ENCODE measurements at places on chromosomes 12 and 14. TPM values are rescaled to one million over a fixed set of nuclear protein-coding genes. Genes with fewer than 3 reads are reported as not detected.

Gene CCDC177
- not detected for total RNA-seq

Gene RGS6
- 5.8 TPM for total RNA-seq

Gene DLGAP5
- not detected for total RNA-seq

Gene IFI27L2
- total RNA-seq: 40.3 TPM

Gene AKAP3
- 0.23 TPM for total RNA-seq

Gene SYNDIG1L
- not detected for total RNA-seq

Gene TAS2R19
- total RNA-seq: 1.9 TPM

Gene ART4
- 0.31 TPM for total RNA-seq

Gene KRT86
- not detected for total RNA-seq

Gene SLC24A4
- total RNA-seq: 0.81 TPM

Gene HOXC10
- not detected for total RNA-seq

Gene FITM1
- total RNA-seq: not detected

Gene STXBP6
- total RNA-seq: 54.5 TPM

Gene VASH1
- 4.3 TPM for total RNA-seq

Gene RDH5
- 57.0 TPM for total RNA-seq

Gene ASPG
- not detected for total RNA-seq

Gene GPR84
- total RNA-seq: 0.54 TPM

Gene KLHDC1
- 14.3 TPM for total RNA-seq

Gene LIN7A
- 8.6 TPM for total RNA-seq

Gene CNIH1
- total RNA-seq: 157 TPM
